ENCODE measurements at places on chromosomes 16 and 17.

GRCh38 chr17:65254166-65254565, 117.0 kb downstream of the RGS9 start:
- peak; percentile 44 for DNase-seq

DNA sequence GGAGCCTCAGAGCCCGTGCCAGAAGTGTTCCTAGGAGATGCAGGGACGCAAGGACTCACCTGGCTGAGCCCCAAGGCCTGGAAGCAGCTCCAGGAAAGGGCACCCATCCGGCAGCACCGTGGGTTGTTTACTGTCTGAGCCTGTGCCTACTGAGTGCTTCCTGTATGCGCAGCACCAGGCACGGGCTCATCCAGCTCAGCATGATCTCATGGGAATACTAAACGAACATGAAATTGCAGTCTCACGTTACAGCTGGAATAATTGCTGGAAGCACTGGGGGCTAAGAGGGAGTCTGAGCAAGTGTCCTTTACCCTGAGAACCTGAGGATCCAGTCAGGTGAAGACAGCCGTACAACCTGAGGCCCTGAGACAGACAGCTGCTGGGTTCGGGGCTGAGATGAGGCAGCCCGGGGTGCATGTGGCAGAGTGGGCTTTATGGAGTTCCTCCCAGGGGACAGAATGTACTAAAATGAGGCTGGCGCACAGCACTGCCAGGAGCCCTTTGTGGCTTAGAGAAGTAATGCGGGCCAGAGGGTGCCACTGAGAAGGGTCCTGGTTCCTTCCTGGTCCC, 5.4 kb downstream of the CTRL start:
- no peak for DNase-seq

- DNase-seq, result no peak
These were observed 352.3 kb downstream of the UTP18 start for GRCh38 chr17:51612692-51613091.

DNA sequence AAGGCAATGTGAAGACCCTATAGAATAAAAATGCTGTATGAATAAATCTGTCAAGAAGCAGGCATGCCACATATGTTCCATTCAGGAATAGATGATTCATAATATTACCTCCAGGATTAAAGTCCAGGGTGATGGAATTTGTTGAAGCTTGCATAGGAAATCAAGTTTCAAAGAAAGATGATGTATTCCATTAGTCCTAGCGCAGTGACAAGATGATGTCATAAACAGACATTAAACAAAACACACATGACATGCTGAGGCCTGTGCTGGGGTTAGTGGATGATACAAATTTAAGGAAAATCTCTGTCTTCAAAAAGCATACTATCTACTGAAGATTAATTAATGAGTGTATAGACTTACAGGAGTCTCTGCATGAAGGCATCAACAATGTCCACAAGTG, 1025.2 kb downstream of the CDH11 start:
- no peak for DNase-seq

DNA sequence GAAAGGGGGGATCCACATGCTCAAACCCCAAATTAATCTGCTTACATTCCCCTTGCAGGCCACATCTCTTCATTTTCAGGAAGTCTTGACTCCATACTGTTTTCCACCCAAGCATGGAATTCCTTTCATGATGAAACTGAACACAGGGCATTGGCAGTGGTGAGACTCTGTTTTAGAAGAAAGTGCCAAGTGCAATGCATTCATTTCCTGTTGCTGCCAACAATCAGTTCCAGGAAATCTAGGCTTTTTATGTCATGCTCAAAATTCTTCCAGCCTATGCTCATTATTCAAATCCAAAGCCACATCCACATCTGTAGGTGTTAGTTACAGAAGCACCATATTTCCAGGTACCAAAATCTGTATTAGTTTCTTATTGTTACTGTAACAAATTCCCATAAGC, 4.1 kb downstream of the CCL2 start:
- peak; percentile 87 for DNase-seq

GRCh38 chr16:78092758-78093157, 6.7 kb upstream of the WWOX start:
- no peak for DNase-seq

GRCh38 chr16:5024632-5025031, 9.1 kb downstream of the NAGPA start:
- peak; percentile 24 for DNase-seq

- peak; percentile 93 for DNase-seq
These were observed at the start of gene SLFN11 for GRCh38 chr17:35373534-35373983. SLFN11 (minus strand) TSS chr17:35373621; CDS start chr17:35363807, 9,814 bp downstream.

- DNase-seq, result no peak
These were observed 44.8 kb downstream of the GLG1 start for GRCh38 chr16:74562117-74562516.

GRCh38 chr17:42526031-42526444, 10.0 kb upstream of the NAGLU start:
- peak; percentile 53 for DNase-seq

GRCh38 chr17:47119746-47120520, 69.2 kb downstream of the CDC27 start:
- DNase-seq, result peak; percentile 51

GRCh38 chr16:53809088-53809932, 105.4 kb downstream of the FTO start:
- peak; percentile 78 for DNase-seq

DNA sequence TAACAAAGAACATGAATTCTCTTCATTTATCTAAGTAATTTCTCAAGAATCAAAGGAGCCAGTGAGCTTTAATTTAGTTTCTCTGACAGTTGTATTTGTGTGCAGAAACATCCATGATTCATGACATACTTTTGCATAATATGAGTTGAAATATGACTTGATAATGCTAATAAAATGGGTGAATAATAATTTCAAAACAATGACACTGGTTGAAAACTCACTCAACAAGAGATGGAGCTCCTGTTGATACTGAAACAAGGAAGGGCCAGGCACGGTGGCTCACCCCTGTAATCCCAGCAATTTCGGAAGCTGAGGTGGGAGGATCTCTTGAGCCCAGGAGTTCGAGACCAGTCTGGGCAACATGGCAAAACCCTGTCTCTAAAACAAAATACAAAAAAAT, 147.0 kb downstream of the MAP2K6 start:
- no peak for DNase-seq

DNA sequence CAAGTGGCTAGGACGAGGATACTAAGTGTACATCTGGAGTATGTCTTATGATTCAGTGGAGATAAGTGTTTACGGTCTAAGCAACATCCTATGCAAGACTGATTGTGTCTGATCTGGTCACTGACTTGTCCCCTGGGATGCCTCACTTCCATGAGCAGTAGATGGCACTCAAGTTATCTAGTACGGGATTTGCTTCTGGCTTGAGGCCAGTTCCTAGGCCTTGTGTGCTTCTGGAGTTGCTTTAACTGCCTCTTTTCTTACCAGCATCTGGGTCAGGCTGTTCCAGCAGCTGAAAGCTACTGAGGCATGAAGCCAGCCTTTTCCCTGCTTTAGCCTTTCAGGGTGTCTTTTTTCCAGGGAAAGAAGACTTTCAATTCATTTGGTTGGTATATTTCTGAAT, 23.0 kb downstream of the SUPT6H start:
- DNase-seq, result peak; percentile 49
